ENCODE measurements at places on chromosomes 2 and 18.

DNA sequence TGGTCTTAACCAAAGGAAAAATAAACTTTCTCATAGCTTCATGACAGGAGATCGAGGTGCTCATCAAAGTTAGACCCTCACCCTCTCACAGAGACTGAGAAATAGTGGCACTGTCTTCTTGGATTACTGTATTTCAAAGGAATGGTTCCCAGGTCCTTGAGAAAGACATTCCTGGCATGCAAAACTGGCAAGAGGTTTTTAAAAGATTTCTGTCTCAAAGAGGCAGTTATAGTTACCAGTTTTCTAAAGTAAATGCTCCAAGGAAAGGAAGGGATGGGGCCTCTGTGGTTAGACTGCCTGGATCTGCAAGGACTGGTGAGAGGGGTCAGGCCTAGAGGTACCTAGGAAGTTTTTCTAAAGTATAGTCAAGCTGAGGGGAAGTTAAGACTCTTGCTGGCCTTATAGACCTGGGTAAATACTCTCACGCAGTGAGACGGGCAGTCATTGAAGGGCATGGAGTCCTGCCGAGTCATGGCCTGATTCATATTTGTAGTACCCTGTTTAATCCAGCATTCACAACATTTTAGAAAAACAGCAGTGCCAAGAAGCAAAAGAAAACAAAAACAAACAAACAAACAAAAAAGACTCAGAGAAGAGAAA is 226.1 kb downstream of the DOK6 start:
- DNase-seq, result no peak

DNA sequence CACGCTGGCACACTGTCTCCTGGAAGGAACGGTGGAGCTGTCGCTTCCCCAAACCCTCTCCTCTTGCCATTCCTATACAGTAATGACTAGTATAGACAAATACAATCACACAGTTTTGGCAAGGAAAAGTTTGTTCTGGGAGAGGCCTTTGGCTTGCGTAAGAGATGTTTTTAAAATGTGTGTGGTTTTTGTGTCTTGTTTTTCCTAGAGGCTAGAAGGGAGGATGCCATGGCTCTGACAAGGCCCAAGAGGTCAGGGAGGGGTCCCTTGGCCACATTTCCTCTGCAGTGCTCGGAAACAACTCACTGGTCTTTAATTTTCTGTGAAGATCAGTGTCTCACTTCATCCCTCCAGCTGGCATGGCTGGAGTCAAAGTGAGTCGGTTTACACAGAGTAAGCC is 195.9 kb downstream of the SH3RF3 start:
- peak; percentile 96 for DNase-seq

GRCh38 chr2:203688798-203689197 is 17.6 kb upstream of the CD28 start:
- DNase-seq, result peak; percentile 55

DNA sequence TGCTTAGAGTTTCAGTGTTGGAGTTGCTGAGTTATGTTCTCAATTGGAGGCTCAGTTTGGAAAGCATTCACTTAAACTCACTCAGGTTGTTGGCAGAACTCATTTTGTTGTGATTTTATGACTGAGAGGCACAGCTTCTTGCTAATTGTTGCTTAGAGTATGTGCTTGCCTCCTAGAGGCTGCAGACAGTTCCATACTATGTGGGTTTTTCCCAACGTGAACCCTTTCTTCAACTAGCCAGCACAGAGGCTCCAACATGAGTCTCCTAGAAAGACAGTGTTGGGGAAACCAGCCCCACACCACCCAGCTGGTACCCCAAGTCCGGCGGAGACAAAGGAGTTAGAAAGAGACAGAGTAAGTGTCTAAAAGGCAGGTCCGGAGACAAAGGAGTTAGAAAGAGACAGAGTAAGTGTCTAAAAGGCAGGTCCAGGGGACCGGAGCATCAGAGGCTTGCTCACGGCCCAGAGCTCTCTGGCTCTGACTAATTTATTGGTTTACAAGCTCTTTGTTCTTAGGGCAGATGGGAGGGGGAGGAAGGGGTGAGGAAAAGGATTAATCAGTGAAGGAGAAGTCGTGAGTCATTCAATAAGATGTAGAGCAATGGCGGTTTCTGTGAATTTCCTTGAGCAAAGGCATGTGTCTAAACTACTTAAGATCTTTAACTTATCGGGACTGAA is 999.7 kb upstream of the LRRTM1 start:
- no peak for DNase-seq

DNA sequence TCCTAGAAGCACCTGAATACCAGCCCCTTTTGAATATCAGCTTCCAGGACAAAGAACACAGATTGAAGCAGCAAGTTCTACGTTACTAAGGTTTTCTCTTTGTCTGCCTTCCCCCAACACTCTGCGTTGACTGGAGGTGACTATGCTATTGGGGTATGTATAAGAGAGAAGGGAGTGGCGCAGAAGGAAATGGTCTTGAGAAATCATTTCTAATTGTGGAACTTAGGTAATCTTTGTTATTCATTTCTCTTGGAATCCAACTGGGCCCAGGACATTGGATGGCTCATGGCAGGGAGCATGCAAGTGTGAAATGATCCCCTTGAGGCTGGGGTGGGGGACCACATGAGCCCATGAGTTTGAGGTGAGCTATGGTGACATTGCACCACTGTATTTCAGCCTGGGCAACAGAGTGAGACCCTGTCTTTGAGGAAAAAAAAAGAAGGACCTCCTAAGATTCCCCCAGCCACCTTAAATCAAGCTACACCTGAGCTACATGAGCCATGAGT is 29.7 kb downstream of the XDH start:
- peak; percentile 84 for DNase-seq

DNA sequence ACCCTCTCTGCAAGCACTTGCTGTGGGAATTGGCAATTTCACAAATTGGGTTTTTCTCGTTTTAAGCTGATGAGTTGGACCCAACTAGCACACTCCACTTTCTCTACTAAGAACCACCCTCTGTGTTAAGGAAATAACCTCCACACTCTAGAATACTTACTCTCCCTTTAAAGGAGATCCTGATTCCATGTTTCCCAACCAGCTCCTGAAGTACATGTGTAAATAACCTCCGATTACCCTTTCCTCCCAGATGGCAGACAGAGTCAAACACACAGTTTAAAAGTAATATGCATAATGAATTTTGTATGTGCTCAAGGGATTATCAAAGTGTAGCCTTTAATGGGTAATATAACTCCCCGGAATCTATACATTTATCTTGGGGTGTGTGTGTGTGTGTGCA is 171.3 kb upstream of the OSR1 start:
- no peak for DNase-seq

- DNase-seq, result no peak
Measured at GRCh38 chr2:138121666-138122661, 157.7 kb downstream of the HNMT start.

DNA sequence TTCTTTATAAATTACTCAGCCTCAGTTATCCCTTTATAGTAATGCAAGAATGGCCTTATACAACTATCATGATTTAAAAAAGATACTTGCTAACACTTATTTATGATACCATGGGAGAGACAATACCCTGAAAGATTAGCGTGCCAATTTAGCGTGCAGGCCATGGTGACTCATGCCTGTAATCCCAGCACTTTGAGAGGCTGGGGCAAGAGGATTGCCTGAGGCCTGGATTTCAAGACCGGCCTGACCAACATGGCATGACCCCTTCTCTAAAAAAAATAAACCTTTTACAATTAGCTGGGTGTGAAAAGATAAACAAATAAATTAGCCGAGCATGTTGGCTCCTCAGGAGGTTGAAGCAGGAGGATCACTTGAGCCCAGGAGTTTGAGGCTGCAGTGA is 493.4 kb upstream of the FSIP2 start:
- no peak for DNase-seq

- no peak for DNase-seq
Measured at GRCh38 chr2:121567957-121568409, 37.3 kb downstream of the RNU4ATAC start.

DNA sequence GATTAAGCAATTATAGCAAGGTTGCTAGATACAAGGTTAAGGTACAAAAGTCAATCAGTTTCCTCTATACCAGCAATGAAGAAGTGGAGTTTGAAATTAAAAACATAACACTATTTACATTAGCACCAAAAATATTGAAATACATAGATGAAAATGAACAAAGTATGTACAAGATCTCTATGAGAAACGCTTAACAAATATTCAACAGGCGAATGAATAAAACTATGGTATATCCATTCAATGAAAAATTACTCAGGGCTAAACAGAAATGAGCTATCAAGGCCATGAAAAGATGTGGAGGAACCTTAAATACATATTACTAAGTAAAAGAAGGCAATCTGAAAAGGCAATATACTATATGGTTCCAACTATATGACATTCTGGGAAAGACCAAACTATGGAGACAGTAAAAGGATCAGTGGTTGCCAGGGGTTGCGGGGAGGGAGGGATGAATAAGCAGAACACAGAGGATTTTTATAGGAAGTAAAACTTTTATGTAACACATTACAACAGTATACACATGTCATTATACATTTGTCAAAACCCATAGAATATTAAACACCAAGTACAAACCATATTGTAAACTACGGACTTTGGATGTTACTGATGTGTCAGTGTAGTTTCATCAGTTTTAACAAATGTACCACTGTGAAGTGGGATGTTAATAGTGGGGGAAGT is 62.1 kb downstream of the RMDN2 start:
- no peak for DNase-seq

GRCh38 chr2:191117341-191117740 is 33.5 kb downstream of the STAT4 start:
- DNase-seq, result no peak
